Activated CD4-positive, alpha-beta T cell treated with anti-CD3 and anti-CD28 coated beads for 24 hours (primary cell): ENCODE measurements at places on chromosomes 2 and 18.

- DNase-seq, result no peak
Measured at GRCh38 chr2:146651361-146651760, 1193.5 kb upstream of the ACVR2A start.

- no peak for DNase-seq
Measured at GRCh38 chr2:160392201-160392600, 101.4 kb downstream of the RBMS1 start.

- no peak for DNase-seq
Measured at GRCh38 chr2:23595021-23595420, 210.0 kb downstream of the KLHL29 start.

DNA sequence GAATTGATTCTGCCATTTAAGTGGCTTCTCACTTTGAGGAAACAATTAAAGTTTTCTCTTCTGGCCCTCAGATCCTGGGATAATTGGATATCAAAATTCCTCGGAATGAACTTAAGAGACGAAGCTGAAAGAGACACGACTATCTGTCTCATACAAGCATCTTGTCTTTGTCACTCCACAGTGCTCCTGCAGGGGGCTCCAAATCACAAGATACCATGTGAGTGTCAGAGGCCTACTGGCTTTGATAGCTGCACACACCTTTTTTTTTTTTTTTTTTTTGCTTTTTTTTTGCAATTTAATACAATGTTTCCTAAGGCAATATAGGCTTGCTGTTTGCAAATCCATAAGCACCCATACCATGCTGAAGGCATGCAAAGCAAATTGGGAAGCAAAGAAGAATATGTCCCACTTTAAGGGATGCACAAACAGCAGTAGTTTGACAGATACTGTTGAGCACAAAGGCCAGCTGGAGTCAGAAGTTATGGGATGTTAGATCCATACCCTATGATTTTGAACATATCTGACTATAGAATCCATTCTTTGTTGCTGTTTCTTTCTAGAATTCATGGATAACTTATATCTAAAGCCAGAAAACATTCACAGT lies 109.0 kb upstream of the CBLN2 start:
- DNase-seq, result peak; percentile 1

GRCh38 chr2:209351636-209352035 lies 72.2 kb upstream of the MAP2 start:
- DNase-seq, result no peak

DNA sequence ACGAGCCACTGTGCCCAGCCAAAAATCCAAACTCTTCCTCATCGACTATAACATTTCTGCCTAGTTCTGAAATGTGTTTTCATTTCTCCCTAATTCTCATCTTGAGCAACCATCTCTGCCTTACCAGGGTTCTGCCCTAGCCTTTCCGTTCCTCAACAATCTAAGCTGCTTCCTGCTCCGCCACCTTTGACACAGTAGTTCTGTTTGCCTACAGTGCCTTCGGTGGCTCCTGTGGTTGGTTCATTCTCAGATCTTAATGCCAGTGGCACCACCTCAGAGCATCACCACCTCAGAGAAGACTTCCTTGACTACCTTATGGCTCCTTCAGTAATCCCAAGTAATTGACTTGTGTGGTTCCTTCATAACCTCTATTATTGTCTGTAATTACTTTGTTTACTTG lies 3.8 kb downstream of the SOCS6 start:
- no peak for DNase-seq

GRCh38 chr2:122704109-122704563 lies 948.7 kb downstream of the TSN start:
- no peak for DNase-seq

- no peak for DNase-seq
Measured at GRCh38 chr2:119142824-119143223, 15.7 kb downstream of the C1QL2 start.

GRCh38 chr2:168934826-168935225 lies 33.7 kb downstream of the G6PC2 start:
- DNase-seq, result no peak

GRCh38 chr2:219512524-219513216 lies 1.6 kb upstream of the ASIC4 start:
- DNase-seq, result no peak

GRCh38 chr2:145875016-145875415 lies 1355.1 kb upstream of the ZEB2 start:
- no peak for DNase-seq

GRCh38 chr2:65204461-65205210 lies 23.0 kb upstream of the ACTR2 start:
- DNase-seq, result no peak

DNA sequence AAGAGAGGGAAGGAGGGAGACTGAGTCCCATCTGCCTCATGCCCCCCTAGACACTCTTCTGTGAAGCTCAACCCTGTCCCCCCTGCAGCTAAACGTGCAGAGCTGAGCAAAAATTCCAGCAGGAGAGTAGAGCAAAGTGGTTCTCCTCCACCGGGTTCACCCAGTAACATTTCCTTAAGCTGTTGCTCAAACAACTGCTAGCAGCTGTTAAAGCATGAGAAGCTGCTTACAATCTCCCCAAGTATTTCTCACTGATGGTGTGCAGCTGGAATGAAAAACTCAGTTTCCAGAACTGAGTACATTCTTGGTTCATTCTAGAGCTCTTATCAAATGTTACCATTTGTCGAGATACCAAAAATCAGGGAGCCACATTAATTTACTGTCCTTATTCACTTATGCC lies 92.3 kb downstream of the STK39 start:
- DNase-seq, result no peak

DNA sequence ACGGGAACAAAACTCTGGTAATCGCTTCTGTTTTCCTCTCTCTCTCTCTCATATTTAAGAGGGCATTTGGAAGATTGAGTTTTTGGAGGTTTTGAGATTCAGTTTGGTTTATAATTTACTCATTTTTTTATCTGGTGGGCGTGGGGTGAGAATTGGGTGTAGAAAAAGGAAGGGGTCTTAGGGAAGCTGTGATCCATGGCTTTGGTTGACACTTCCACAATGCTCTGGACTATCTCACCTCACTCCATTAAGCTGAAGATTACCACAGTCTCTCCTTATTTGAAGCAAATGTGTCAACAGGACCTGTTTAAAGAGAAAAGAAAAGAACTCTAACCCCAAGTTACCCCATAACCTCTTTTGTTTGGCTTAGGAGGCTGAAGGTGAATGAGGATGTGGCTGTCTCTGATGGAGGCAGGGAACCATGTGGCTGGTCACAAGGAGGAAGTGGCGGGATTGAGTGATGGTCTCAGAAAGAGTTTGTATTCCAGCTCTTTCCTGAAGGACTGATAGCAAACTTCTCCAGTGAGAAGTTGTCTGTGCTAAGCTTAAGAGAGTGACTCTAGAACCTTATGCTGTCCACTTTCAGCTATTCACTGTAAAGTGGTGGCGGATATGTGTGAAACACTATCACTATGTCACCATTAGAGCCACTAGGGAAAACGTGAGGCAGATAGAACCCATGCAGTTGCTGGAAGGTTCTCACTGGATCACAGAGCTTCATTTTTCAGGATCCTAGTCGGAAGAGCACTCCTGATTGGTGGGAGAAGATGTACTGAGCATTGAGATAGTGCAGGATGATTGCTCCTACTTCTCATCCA lies 934 bp downstream of the ZNF804A start:
- no peak for DNase-seq

DNA sequence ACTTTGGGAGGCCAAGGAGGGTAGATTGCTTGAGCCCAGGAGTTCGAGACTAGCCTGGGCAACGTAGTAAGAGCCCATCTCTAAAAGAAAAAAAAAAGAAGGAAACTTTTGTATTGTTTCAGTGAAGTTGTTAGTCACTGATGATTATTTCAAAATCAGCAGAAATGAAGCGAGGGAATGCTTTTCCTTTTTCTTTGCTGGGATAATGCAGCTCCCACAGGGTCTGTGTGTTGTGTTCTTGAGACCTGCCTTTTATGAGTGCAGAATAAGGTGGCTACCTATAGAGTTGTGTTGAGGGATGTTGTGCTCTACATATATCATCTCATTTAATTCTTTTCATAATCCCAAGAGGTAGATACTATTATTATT lies 11.7 kb downstream of the TM4SF20 start:
- no peak for DNase-seq

GRCh38 chr18:76662626-76663025 lies 159.7 kb upstream of the ZNF236 start:
- DNase-seq, result no peak

DNA sequence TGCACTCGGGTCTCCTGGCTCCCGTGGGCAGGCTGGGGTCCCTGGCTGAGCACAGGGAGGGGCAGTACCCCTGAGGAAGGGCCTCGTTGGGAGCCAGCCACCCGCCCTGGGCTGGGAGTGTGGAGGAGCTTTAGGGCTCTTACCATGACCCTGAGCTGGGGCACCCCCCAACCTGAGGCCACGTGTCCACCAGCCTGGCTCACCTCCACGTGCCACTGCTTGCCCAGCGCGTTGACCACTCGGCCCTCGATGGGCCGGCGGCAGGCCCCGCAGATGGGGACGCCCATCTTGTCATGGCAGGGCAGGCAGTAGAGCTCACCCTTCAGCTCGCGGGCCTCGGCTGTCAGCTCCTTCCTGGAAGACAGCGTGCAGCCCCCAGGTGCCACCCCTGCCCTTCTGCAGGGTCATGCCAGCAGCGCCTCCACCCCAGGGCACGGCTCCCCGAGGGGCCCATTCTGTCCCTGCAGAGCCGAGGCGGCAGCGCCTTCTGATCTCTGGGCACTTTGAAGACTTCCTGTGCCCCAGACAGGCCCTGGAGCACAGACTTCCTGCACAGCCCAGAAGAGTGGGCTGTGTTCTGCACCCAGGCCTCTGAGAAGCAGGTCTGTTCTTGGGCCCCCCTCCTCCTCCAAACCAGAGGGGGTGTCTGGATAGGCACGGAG lies 4.0 kb upstream of the GPR17 start:
- DNase-seq, result no peak

DNA sequence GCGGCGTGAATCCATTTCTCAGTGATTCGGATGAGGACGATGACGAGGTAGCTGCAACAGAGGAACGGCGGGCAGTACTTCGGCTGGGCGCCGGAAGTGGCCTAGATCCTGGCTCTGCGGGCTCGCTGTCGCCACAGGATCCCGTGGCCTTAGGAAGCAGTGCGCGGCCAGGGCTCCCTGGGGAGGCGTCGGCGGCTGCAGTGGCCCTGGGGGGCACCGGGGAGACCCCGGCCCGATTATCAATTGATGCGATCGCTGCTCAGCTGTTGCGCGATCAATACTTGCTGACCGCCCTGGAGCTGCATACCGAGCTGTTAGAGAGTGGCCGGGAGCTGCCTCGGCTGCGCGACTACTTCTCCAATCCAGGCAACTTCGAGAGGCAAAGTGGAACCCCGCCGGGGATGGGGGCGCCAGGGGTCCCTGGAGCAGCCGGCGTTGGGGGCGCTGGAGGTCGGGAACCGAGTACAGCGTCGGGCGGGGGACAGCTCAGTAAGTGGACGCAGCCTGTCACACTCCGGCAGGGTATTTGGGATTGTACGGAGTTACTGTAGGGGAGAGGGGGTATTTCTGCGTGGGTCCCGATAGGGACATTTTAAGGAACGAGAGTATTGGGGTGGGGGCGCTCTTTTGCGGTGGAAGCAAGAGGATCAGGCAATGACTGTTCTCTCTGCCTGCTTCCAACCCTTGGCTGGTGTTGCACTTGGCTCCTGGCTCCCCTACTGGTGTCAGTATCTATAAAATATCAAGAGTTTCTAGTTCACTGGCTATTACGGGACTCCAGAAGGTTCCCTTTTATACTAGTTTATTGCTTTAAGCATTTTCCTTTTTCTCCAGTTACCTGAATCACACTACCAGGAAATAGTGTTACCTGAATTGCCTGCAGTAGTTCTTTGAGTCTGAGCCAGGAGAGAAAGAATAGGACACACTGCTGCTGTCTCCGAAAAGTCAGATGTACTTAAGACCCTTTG lies 772 bp downstream of the RELCH start:
- no peak for DNase-seq

DNA sequence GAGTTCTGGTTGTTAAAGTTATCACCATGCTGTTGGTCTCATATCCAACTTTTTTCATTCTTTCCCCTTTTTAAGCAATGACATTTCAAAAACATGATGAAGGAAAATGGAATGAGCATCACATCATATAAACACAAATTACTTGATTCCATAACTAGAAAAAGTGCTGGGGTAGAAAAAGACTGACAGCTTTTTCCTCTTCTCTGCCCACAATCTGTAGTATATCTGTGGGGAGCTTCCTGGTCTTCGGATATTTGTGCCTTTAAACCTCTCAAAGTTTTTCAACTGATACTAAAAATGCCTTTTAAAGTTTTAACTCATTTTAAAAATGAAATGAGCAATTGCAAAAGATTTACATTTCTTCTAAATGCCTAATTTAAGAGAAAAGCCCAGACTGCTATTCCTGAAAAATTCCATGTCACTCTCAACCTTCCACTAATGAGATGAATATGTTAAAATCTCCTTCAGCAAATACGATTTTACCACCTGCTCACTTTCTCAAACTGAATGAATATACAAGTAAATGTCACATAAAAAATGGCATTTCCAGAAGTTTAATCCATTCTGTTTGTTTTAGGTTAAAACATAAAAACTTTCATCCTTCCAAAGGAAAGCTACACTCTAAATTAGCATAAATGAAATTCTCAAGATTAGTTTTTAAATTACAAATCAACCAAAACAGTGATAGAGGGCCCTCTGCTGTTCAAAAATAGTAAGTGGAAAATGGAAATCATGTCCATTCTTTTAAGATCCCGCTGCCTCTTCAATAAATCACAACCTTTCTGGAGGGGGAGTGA lies 2.1 kb downstream of the DNAH7 start:
- no peak for DNase-seq

DNA sequence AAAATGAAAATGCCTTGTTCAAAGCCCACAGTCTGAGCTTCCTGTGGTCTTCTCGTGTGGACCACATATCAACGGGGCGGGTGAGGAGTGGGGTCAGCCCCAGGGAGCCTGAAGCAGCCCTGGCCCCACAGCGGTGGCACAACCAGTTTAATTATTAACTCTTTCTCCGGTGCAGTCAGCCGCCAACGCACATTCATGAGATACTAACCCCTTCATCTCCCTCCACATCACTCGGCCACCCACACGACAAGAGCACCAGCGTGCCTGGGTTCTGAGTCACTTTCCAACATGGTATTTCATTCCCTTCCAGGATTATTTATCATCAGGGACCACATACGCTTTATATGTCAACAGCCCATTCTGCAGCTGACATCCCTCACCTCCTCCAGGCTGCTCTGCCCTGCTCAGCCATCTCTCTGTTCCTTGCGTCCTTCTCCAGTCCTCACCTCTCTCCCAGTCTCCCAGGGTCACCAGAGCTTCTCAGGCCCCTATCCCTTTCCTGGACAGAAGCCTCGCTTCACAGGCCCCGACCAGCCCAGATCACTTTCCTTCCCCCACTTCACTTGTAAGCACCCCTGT lies 48.0 kb upstream of the ID2 start:
- no peak for DNase-seq

DNA sequence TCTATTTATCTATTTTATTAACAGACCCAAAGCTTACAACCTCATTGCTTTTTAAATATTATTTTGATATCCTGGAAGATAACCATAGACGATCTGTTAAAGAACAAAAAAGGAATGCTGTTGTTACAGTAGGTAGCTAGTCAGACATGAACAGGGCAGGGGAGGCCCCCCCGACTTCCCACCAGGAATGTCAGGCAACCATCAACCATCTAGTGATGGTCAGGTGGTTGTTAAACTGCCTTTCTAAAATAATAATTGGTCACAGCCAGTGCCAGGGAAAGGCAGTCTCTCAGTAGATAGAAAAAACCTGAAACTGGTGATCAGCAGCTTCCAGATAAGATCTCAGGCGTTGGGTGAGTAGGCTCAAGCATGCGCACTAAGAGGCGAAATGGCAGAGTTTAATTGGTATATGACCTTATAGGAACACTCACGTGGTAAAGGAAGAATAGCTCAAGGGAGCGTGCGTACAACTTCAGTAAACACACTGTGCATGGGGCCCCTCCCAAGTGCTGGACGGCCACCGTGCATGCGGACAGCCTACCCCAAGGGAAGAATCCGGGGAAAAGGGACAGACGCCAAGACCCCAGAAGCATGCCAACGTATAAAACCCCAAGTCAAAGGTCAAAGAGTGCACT lies 32.5 kb upstream of the CCL20 start:
- no peak for DNase-seq
